ENCODE measurements at places on chromosomes 1 and 21.

GRCh38 chr1:232507571-232507970 is 122.4 kb downstream of the SIPA1L2 start:
- DNase-seq, result no peak

GRCh38 chr1:215682232-215682631 is 115.1 kb downstream of the KCTD3 start:
- no peak for DNase-seq

DNA sequence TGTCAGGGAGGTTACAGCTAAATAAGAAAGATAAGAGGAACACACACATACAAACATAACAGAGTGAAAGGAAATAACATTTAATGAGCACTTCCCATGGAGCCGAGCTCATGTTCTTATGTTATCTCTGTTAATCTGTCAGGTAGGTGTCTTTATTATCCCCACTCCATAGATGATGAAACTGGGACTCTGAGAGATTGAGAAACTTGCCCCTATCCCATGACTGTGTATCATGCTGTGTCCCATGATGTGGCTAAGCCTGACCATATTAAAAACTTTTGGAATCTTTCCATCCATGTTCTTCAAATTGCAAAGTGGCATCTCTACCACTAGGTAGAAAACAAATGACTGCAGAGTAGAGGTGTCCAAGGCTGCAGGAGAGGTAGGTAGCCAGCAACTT is 285.2 kb upstream of the SGIP1 start:
- no peak for DNase-seq

- no peak for DNase-seq
Measured at GRCh38 chr1:171730052-171730451, 11.8 kb downstream of the VAMP4 start.

DNA sequence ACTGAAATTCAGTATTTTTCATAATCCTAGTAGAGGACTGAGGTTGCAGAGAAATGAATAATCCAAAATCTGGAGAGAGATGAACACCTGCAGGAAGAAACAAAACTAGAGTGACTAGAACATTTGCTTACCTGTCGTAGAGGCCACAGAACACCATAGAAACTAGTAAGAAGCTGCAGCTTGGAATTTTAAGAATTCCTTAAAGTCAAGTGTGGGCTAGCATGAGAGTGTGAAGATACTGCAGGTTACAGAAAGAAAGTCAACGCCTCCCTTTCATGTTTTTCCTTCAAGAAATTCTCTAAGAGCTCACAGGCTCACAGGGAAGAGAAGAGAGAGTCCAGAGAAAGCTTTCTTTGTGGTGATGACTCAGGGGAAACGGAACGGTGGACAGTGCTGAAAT is 633.7 kb downstream of the LRRIQ3 start:
- no peak for DNase-seq

DNA sequence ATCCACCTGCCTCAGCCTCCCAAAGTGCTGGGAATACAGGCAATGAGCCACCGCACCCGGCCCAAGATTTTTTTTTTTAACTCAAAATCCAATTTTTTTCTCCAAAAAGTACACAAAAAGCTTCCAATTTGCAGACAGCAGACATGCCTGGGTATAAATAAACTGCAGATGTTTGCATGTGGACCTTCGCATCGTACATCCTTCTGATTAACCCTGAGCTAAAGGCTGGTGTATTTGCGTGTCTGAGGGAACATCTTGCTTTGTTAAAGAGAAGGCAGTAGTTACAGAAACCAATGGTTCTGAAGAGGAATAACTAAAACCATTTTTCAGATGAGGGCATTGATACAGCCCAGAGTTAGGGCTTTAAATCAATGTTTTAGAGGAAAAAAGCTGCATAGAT is 12.7 kb downstream of the BCAR3 start:
- DNase-seq, result no peak

DNA sequence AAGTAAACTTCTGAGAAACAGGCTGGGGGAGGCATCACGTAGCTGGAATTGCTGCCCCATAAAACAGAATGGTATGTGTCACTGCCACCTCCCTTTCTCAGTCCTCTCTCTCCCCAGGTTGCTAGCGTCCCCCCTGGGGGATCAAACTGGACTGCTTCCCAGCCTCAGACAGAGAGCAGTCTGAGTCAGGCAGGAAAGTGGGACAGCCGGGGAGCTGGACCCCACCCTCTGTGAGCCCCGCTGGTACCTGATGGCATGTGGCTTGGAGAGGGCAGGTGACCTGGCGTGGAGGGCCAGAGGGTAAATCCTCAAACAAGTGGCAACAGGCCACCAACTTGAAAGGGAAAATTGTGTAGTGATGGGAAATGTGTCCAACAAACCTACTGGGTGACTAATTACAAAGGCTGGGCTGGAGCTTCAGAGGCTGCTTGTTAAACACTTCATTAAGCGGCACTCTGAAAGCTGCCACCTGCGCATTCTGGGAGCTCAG is 1.0 kb upstream of the SFN start:
- no peak for DNase-seq

- DNase-seq, result no peak
Measured at GRCh38 chr1:67332653-67333529, 25.2 kb downstream of the IL12RB2 start.

- no peak for DNase-seq
Measured at GRCh38 chr1:173560285-173560880, 42.5 kb downstream of the SLC9C2 start.

DNA sequence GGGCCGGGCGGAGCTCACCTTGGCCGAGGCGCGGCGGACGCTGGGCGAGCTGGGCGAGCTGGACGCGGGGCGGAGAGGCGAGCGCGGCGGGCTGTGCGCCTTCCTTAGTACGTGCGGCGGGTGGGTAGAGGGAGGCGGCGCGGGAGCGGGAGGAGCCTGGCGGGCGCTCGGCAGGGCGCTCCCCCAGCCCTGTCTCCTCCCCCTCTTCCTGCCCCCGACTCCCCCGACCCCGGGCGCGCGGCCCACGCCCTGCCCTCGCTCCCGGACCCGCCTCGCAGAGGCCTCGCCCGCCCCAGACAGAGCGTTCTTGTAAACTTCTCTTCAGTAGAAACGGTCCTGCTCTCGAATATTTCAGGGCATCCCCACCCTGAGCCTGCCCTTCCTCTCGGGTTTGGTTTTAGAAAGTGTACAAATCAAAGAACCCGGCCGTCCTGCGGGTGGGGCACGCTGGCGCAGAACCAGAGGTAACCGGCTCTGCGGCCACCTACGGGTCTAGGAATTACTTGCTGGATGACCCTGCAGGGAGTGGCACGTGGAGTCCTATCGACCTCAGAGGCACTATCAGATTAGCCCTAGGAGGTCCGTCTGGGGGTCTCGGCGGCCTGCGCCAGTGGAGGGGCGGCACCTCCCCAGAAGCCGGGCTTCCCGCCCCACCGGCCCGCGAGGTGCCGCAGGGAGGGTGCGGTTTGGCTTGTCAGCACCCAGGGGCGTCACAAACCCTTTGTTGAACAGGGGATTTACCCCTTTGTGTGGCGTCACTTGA is at the start of gene S100A10:
Gene S100A10 (minus strand): TSS at position 126 of the 763 bp plus-strand sequence. CDS start 7,629 bp downstream, outside the sequence.
- DNase-seq, result no peak

- no peak for DNase-seq
Measured at GRCh38 chr1:2229911-2230731, 2.0 kb downstream of the SKI start.

DNA sequence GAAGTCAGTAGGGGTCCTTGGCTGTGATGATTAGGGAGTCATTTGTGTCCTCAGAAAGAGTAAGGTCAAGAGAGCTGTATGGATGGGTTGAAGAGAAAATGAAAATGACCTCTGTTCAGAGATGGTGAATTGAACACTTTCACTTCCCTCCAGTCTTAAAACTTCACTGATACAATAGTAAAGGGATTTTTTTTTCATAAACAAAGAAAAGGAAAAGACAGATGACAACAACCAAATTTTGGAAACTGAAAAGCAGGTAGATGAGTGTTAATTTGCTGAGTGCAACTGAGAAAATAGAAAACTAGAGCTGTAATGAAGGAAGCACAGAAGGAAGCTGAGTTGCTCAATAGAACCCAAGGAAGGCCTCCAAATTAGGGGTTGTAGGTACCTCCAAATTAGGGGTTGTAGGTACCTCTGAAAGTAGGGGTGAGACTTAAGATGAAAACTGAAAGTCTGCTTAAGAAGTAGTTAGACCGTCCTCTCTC is 14.8 kb upstream of the S1PR1 start:
- no peak for DNase-seq

DNA sequence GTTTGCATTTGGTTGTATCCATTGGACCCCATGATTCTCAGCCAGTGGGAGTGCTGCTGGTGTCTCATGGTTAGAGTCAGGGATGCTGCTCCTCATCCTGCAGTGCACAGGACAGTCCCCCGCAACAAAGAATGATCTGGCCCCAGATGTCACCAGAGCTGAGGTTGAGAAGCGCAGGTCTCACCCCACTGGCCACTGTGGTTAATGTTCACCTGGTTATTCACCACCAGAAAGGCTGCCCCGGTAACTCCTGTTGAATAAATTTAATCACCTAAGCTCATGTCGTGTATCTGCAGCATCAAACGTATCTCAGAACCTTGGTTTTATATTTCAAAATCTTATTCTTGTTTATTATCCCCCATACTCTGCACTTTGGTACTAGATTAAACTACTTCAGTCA is 75.8 kb downstream of the ATP5PO start:
- DNase-seq, result no peak

DNA sequence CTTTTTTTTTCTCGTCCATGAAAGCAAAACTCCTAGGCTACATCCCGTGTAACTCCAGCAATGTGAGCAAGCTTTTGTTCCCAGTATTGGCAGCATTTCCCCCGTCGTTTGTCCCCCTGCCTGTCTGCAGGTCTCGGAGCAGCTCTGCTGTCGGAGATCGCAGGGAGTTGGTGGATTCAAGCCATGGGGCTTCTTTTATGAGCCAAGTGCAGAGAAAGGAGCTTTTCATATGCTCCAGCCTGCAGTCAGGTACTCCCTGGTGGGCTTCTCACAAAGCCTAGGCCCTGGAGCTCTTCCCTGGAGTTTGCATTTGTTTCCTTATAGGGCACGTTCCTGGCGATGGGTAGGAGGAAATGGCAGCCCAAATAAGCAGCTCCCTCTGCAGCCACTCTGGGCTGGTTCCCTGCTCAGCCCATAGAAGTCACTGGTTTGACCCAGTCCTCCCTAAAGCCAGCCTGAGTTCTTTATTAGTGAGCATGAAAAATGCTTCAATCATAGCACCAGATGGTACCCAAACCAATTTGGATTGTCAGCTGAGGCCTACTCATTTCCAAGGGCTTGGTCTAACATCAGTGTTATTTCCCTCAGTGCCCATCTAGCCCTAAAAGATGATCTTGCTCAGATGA is 78.3 kb downstream of the NUF2 start:
- DNase-seq, result no peak

DNA sequence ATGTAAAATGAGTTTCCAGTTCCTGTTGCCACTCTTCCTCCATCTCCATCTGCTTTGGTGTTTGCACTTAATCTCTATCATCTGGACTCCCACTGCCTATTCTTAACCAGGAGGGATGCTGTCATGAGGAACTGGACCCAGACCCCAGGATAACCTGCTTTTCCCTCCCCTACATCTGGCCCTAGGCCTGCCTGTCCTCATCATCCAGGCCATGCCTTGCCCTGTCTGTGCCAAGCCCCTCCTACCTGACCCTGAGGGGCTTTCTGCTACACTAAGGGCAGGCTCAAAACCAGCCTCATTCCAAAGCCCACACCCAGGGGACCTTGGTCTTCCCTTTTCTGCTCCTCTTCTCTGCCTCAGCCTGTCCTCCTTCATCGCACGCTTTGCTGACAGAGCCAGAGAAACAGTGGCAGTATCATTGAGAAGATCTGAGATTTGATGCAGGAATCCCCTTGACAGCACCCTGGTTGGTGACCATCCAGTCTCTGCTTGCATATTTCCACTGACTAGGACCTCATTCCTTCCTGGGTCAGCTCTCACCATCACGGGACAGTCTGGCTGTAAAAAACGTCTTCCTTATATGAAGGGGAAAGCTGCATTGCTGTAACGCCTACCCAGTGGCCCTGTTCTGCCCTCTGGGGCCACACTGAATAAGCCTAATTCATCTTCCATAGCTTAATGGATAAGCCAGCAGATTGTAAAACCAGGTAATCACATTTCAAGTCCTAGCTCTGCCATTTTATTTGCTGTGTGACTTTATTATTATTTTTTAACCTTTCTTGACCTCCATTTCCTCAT is 38.8 kb downstream of the PLXNA2 start:
- DNase-seq, result no peak

DNA sequence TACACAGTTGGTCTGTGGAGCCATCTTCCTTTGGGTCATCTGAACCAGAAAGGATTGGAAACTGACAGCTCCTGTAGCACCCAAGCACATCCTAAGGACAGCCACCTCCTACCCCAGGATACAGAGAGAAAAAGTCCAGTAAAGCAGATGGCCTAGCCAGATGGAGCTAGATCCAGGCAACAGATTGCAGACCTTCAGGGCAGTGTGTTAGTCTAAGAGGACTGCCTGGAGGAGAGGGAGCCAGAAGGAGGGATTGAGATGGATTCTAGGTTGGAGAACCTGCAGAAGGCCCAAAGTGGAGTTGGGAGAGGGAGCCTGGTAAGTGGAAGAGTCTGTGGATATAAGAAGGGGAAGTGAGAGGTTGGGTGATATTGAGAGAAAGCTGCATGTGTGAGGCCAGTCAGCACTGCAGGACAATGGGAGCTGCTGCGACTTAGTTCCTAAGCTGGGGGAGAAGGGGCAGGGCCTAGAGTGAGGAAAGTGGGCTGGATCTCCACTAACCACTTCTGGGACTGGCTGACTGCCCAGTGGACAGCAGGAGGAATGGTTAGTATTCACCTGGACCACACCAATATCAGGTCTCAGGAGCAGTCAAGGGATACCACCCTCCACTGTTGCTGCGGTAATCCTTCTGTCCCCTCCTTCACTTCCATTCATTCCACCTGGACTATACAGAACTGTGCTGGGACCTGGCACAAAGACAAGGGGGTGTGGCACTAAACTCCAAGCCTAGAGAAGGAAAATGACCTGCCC is 13.4 kb downstream of the BCAN start:
- no peak for DNase-seq

GRCh38 chr1:23380719-23381118 is 11.1 kb upstream of the ZNF436 start:
- no peak for DNase-seq

DNA sequence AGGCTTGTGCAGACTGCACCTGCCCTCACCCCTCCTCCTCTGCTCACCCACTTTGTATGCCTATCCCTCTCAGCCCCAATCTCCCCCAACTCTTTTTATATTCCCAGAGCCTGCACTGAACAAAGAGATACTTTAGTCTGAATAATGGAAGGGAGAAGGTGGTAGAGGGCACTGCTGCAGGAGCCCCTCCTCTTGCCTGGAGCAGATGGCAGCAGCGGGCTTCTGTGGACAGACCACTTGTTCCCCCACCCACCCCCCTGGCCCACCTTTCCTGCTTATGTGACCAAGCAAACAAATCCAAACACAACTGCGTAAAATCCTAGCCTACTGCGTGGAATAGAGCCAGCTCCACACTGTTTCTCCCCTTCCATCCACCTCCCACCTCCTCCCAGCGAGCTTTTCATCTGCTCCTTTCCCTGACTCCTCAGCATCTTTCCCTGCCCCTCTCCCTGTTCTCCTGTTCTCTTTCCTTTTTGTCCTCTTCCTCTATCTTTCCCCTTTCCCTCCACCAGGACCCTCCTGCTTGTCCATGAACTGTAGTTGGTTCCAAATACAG is 27.5 kb downstream of the RGS8 start:
- DNase-seq, result no peak

DNA sequence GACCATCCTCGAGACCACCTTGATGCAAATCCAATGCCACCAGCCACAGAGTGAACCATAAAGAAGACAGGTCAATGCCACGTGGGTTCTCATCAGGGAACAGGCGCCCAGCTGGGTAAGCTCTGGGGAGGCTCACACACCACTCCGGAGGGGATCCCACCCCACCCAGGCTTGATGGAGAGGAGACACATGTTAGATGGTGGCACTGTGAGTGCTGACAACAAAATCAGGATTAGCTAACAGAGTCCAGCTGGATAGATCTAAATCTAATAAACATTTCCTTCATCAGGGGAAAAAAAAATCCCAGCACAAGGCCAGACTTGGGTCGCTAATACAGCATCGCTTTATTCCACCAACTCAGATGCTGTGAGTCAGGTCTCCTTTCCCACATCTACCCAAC is 132.2 kb upstream of the TNR start:
- no peak for DNase-seq

Measured in stimulated activated CD4-positive, alpha-beta T cell treated with anti-CD3 and anti-CD28 coated beads, Interleukin-1b, Interleukin-23, amount 100 ng/mL, for 1 hour (primary cell).